ENCODE measurements at places on chromosomes 1 and 21. TPM values are rescaled to one million over a fixed set of nuclear protein-coding genes. Genes with fewer than 3 reads are reported as not detected.

- no peak for DNase-seq
Measured at GRCh38 chr1:52978045-52978444, 51.0 kb downstream of the SCP2 start.

GRCh38 chr1:161069731-161070270, at the start of gene ARHGAP30:
ARHGAP30 (minus strand) TSS chr1:161069891; CDS start chr1:161069624, 267 bp downstream.
- no peak for DNase-seq

Gene OBSCN
- 9.5 TPM for polyA plus RNA-seq

Gene FAM110D
- polyA plus RNA-seq, result not detected

DNA sequence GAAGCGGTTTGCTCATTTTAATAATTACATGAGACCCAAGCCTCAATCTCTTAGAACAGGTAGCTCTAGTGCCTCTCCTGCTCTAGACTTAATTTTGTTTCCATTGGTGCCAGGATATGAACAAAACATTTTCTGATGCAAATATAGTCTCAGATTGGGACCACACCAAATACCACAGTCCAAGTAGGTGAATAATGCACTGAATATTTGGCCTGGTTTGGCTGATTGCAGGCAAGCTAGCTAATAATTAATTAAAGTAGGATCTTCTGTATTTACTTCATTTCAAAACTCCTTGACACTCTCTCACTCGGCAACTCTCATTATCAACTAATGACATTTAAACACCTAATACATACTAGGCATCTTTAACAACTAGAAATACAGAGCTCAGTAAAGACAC, 219.6 kb downstream of the LTN1 start:
- DNase-seq, result no peak

Gene UTS2
- not detected for polyA plus RNA-seq

GRCh38 chr1:169601096-169601881, 15.0 kb upstream of the F5 start:
- DNase-seq, result peak; percentile 20

Gene TPTE
- polyA plus RNA-seq, result not detected

DNA sequence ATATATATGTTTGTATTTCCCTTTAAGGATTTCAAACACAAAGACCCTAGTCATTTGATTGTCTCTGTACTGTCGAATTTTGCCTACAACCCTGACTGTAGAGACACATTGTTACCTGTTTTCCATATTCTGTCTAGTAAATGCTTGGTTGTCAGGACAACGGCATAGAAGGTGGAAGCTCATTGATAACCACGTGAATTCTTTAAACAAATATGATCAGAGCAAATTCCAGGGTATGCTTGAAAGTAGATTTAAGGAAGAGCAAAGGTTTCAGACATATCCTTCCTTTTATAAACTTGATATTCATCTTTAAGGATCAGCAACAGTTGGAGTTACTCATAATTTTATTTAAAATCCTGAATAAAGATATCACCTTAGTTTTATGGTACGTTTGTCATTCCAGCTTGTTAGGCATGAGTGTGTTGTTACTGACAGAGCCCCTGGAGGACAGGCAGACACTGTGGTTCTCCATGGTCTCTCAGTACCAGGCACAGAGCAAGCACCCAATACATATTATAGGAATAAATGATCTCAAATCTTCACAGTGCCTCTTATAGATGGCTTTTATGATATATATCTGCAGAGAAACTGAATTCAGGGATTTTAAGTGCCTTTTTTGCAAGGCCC, 203.2 kb downstream of the FGGY start:
- no peak for DNase-seq

GRCh38 chr1:172818841-172819527, 160.1 kb downstream of the FASLG start:
- no peak for DNase-seq

DNA sequence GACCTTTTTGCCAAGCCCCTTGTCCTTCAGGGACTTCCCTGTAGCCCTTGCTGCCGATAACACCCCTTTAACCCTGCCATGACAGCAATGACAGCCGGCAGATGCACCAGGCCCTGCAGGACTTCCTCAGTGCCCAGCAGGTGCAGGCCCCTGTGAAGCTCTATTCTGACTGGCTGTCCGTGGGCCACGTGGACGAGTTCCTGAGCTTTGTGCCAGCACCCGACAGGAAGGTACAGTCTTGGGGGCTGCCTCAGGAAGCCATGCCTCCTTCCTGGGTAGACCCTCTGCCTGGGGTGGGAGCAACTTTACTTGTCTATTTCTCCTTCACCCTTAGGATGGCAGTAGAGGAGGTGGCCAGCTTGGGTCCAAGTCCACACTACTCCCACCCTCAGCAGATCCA, 16.1 kb upstream of the PADI6 start:
- DNase-seq, result no peak

- no peak for DNase-seq
Measured at GRCh38 chr1:227733309-227733705, 1.8 kb downstream of the JMJD4 start.

- peak; percentile 65 for DNase-seq
Measured at GRCh38 chr21:26169611-26170470, 729 bp downstream of the APP start.

DNA sequence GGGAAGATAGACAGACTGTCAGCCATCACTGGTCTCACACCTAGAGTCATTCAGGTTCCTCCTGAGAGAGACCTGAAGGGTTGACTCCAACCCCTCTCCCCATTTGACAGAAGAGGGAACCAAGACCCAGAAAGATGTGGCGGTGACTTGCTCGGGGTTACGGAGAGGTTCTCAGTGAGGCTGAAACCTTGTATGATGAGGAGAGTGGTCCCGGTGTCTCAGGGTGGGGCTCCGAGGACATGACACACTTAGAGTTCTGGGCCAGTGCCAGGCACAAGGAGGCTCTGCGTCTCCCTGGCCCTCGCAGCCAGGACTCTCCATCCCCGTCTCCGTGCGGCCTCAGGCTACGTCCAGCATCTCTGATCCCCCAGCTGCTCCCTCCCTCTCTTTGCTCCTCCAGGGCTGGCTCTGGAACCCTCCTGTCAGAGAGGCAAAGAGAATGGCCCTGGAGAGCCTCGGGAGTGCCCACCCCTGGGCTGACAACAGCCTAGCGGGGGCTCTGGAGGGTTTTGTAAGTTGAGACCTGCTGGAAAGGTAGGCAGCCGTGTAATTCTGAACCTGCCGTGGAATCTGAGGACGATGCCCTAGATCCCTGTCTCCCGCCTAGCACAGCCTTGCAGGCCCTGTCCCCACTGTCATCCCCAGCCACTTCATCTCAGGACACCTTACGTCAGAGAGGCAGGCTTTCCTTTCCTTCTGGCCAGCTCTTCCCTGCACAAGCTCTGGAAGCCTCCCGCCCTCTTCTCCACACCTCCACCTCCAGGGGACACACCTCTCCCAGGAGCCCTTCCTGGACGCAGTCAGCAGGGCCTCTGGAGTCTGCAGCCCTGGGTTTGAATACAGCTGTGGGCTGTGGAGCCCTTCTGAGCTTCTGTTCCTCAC, 4.1 kb downstream of the EFHD2 start:
- no peak for DNase-seq

GRCh38 chr21:31338908-31339368, 5.1 kb downstream of the TIAM1 start:
- DNase-seq, result no peak

Gene PEAR1
- 44.4 TPM for polyA plus RNA-seq

DNA sequence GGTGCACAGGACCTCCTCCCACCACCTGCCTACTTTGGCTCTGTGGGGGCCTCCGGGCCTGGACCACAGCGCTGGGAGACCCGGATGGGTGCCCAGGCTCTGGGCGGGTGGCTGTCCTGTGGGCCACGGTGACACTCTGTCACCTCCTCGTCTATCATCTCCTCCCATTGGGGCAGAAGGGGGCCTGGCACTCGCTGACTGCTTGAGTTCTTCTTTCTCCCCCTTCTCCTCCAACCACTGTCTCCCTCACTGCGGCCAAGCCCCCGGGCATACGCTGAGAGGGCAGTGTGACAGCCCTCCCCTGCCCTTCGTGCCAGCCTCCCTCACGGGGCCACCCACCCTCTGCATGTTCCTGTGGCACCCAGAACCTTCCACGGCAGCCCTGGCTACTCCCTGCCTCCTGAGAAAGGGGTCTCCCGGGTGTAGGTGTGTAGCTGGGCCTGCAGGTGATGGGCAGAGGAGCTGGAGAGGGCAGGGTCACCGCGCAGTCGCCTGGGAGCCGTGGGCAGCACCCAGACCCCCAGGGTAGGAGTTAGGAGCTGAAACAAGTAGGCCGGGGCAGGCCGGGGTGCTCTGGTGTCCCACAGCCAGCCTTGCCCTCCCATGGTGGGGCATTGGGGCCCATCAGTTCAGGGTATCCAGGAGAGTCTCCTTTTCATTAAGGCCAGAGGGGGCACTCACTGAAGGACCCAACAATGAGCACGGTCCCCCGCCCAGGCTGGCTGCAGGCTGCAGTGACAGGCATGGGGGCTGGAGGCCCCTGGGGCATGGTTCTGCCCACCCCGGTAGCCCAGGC, 9.2 kb upstream of the ARF1 start:
- no peak for DNase-seq

DNA sequence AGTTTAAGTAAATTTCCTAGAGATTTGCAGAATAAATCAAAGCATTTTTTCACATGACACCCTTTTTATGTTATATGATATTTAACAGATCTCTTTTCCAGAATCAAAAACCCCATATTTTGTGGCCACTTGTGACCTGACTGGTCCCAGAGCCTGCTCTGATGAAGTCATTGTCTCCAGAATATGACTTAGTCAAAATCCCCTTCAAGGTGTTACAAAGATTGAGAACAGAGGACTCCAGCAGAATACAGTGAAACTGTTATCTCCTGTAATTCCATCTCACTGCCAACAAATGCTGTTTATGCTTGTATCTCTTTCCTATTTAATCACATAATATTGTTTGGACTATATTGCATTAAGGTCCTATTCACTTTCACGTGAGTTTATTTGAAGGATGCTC, 25.6 kb downstream of the RGS1 start:
- DNase-seq, result no peak

DNA sequence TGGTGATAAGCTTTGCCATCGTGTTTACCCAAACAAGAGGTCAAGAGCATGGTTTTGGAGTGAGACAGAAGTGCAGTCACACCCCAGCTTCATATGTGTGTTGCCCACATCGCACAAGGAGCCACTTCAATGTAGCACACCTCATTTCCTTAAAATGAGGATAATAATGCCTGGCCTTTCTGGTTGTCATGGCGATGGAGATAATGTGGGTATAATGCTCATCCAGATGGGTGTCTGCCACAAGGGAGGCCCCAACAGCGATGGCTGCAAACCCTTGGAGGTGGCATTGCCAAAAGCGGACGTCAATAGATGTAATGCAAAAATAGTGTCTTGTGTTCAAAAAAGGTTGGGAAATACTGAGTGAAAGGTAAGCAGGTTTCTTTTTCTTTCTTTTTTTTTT, 83.1 kb upstream of the AJAP1 start:
- no peak for DNase-seq

DNA sequence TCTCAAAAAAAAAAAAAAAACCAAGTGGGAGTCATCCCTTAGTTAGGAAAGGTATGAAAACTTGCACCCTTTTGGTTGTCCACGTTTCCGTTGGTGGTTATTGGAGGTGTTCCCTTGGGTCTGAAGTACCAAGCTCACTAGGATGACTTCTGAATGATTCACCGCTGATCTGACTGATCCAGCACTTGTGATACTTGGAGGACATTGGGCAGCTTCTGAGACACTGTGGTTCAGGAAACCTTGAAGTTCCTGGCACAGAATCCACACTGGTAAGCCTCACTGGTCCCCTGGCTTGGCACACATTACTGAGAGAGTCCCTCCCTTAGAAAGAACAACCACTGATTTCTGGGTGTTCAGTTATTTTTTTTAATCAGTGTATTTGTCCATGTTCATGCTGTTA, 91.9 kb downstream of the RYR2 start:
- DNase-seq, result no peak

- no peak for DNase-seq
Measured at GRCh38 chr1:17798011-17798410, 42.9 kb downstream of the ACTL8 start.

DNA sequence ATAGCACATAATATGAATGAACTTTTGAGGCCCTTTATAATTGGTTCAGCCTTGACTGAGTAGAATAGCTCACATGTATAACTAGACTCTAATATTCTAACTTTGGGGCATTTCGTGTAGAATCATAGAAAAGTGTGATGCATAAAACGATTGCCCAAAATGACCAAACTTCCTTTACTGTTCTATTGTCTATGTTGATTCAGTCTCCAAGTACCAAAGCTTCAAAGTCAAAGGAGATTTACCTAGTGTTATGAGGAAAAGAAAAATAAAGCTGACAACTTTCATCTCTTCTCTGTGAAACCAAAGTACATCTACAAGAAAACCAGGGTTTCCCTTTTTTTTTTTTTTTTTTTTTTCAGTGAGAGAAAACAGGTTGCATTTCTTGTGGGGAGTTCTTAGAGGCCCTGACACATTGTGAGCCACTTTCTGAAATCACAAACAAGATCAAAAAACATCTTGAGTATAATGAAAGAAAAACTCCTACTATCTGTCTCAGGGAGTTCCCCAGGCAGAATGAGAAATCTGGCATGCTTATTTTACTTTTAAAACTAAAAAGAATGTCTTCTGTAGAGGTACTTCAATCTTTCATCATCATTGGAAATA, 183.4 kb downstream of the TNFSF18 start:
- no peak for DNase-seq

DNA sequence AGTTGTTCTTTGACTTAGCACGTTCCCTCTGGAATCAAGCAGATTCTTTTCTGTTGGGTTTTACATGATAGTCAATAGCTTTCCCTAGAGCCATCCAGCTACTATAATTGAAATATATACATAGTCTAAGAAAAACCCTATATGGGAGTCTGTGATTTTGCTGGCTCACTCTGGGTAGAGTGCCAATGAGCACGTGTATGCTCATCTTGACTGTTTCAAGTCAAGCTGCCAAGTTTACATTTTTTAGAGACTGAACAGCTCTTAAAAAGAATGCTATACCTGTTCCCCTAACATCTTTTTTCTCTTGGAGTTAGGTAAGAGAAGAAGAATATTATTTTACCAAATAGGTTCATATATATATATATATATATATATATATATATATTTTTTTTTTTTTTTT, 182.8 kb upstream of the NRIP1 start:
- peak; percentile 8 for DNase-seq

- DNase-seq, result no peak
Measured at GRCh38 chr1:189150624-189151023, 1327.0 kb downstream of the BRINP3 start.

Gene C1orf116
- 0.03 TPM for polyA plus RNA-seq
